ENCODE measurements at places on chromosomes 12 and 14.

- DNase-seq: no peak
Observed at GRCh38 chr14:31142455-31143087, 65.0 kb downstream of the HECTD1 start.

DNA sequence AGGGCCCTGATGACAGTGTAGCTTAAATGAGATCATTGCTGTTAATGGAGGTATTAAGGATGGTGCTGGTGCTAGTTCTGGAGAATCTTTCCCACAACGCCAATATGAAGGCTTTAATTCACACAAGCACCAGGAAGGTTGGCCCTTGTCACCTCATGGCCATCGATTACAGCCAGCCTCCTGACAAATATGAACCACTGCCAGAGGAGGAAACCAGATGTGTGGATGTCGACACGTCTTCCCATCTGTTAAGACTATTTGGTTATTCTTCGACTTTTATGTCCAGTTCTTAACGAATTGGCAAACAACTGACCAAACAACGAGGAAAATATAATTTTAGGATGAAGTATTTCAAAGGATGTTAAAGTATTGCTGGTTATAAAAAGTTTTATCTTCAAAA, 79.5 kb downstream of the PIK3C2G start:
- DNase-seq: no peak

DNA sequence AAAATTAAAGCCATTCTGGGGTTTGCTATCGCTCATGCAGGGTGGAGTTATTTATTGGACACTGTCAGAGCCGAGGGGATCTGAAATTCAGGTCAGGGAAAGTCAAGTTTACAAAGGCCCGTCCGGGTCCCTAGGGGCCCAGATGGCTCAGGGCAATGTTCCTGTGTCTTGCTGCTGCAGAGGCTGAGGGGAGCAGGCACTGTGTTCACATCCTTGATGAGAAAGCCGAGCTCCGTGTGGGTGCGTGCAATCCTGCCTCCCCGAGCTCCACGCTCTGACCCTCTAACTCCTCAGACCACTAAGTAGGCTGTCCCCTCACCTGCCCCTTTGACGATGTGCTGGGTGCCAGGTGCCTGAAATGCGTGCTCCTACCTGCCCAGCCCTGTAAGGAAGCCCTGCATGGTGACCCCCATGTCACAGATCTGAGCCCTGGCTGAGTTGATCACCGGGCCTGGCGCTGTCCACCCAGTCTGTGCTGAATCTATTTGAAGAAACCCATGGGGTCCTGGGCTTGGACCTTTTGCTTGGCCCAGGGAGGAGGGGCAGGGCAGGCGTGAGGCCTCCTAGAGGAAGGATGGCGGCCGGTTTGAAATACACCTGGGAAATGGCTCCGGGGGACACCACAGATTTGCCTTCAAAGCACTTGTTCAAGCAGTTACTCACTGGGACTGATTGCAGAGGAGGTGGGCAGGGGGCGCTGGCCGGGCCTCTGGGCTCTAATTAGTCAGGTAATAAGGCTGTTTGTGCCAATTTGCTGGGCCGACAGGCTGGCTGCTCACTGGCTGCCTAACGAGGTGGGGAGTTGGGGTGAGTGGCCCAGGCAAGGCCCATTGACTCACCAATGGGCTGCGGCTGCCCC, 204.3 kb downstream of the KIF26A start:
- DNase-seq: no peak

DNA sequence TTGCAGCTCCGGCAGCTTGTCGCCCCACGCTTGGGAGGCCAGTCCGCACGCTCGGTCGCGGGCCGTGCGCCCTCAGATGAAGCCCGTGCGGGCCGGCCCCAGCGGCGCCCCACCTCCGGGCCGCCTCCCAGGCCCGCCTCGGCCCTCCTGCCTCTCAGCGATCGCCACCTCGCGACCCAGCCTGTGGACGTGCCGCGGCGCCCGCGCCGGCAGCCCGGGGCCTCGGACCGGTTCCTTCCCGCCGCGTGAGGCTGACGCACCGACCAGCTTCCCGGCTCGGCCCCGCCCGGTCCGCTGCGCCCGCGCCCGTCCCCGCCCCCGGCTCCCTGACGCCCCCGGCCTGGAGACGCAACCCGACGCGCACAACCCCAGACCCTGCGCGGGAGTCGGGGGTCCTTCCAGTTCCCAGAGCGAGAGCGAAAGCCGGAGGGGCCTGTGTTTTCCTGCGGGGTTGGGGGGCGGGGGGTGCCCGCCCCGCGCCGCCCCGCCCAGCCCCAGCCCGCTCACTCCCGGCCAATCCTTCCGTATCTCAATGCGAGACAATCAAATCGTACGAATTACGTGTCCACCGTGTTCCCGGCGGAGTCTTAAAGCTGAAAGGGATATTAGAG, at the start of gene ERO1A:
Gene ERO1A, minus strand, starts transcription at position 78 of the 611 bp plus-strand sequence. Its CDS starts 77 bp downstream, at position 1.
- peak; percentile 64 for DNase-seq

- DNase-seq: peak; percentile 77
Observed at GRCh38 chr12:7108796-7109571, at the start of gene C1RL. C1RL (minus strand) TSS chr12:7109214; CDS start chr12:7109180, 34 bp downstream.

- no peak for DNase-seq
Observed at GRCh38 chr12:110741341-110742095, 1.2 kb downstream of the PPP1CC start.

GRCh38 chr14:99192028-99192621, 79.9 kb downstream of the BCL11B start:
- DNase-seq: no peak

- no peak for DNase-seq
Observed at GRCh38 chr12:79453820-79454219, 236.9 kb downstream of the PAWR start.

GRCh38 chr12:93727195-93727811, 50.1 kb downstream of the CRADD start:
- no peak for DNase-seq

DNA sequence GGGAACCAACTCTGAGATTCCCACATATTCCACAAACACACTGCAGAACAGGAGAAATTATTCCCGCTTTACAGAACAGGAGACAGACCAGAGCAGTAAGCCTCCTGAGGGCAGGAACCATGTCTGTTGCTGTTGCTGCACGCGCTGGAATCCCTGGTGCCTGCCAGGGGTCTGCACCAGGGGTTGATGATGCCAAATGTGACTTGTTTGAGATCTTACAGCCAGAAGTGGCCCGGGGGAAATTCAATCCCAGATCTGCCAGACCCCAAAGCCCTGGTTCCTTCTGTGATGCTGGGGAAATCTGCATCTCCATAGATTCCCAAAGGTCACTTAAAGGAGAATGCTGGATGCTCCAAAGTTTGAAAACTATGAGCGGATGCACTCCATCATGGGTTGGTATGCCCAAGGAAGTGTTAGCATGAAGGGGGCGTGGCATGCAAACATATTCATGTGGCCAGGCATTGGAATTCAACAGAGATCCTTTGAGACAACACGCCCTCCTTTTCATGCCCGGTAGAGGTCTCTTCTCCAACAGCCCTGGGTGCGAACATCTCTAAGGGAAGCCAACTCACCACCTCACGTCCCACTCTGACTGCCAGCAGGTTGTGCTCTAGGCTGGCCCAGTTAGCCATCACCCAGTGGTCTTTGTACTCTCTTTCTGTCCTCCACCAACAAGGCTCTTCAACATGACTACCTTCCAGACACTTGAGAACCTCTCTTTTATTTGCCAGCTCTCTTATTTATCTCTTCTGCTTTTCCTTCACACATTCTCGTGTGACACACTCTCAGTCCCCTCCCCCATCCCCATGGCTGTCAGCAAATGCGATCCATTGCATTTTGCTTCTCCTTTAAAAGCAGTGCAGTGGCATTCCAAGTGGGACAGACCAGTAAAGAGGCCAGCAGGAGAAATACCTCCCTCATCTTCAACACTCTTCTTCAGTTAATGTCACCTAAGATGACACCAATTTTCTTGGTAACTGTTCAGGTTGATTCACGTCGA, 131.3 kb downstream of the ZFP36L1 start:
- no peak for DNase-seq

- no peak for DNase-seq
Observed at GRCh38 chr12:51920046-51920445, 12.7 kb downstream of the ACVRL1 start.

- no peak for DNase-seq
Observed at GRCh38 chr12:105865886-105866285, 272.9 kb downstream of the NUAK1 start.

DNA sequence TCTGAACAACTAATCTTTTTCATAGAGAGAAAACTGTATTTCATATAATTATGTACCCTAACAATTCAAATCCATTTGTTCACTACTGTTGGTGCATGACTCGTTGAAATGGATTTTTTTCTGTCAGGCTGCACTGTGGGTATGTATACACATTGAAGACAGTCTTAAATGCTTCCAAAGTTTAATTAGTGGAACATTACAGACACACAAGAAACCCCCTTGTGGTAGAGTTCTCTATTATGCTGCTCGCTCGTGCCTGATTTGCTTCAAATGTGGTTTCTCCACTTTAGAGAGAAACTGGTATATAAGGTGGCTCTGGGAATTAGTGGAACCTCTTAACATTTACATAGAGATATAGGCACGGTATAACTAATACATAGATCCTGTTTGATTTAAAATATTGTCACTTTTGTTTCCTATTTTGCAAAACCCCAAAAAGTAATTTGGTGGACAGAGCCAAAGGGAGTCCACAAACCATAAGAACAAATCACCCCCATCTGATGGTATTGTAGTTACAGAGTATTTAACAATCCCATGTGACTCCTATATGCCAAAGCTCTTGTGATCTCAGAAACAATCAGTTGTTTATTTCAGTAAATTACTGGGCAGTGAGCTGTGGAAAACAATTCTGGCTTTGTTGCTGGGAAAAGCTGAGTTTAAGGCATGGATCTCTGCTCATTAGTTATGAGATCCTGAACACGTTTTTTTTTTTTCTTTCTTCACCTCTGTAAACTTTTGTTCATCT, 159.5 kb downstream of the BRMS1L start:
- no peak for DNase-seq

DNA sequence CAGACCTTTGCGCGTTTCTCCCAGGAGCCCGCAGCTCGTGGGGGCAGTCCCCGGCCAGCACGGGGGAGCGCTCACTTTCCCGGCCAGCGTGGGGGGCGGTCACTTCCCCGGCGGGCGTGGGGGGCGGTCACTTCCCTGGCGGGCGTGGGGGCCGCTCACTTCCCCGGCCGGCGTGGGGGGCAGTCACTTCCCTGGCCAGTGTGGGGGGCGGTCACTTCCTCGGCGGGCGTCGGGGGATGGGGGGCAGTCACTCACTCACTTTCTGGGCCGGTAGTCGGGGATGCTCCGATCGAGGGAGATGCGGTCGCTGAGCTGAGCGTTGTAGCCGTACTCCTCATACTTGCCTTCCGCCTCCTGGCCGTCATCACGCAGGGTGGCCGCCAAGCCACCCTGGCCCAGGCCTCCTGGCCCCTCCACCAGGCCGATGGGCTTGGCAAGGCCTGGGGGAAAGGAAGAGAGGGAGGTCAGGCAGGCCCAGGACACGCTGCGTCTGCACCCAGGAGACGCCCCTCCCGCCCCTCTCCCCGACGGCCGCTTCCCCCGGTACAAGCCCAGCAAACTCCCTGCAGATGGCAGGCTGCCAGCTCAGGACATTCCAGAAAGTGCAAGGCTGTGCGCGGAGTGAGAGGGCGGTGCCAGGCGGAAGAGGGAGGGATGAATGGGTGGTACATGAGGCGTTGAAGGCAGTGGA, 43.3 kb downstream of the GALNT9 start:
- no peak for DNase-seq

GRCh38 chr14:74018174-74018585, 908 bp downstream of the ENTPD5 start:
- no peak for DNase-seq

GRCh38 chr12:53096089-53096741, 1.3 kb upstream of the IGFBP6 start:
- DNase-seq: no peak

DNA sequence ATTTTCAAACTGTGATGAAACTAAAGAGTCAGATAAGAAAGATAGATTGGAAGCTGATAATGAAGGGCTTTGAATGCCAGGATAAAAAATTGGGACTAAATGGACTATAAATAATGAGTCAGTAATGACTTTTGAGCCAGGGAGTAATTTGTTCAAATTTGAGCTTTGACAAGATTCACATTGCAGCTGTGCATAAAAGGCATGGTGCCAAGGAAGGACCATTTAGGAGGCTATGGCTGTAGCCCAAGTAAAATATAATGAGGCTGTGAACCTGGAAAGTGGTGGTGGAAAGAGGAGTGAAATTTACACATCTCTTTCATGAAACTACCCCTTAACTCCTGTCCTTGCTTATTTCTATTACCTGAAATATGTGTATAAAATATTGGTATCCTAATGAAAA, 218.5 kb downstream of the SLC6A15 start:
- no peak for DNase-seq

- no peak for DNase-seq
Observed at GRCh38 chr14:103388664-103389063, 3.4 kb downstream of the MARK3 start.

- DNase-seq: no peak
Observed at GRCh38 chr12:87784350-87784749, 244.9 kb downstream of the C12orf50 start.

DNA sequence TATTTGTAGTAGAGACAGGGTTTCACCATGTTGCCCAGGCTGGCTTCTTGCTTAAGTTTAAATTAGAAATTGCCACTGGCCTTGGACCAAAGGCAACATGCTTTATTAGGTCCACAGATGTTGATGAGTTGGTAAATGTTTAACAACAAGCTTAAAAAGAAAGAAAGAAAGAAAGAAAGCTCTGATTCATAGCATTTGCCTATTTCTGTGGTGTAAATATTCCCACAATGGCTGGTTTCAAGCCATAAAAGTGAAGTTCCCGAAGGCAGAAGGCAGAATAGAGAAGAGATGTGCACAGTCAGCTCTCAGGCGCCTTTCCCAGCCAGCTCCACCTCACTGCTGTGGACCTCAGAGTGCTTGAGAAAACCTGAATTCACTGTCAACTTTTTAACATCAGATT, 26.4 kb downstream of the KCNK13 start:
- DNase-seq: no peak

Measured in stimulated activated CD4-positive, alpha-beta T cell treated with anti-CD3 and anti-CD28 coated beads, TNF-alpha, amount 100 ng/mL, for 48 hours (primary cell).